KBM-7 (cell line): ENCODE measurements at places on chromosomes 4 and X.

- DNase-seq = no peak
These were observed at the start of gene SH3D19 for GRCh38 chr4:151325111-151325948. TSS of gene SH3D19 (minus strand) at chr4:151325605. CDS start at chr4:151325352, 253 bp downstream.

- no peak for DNase-seq
These were observed 420 bp downstream of the TSC22D3 start for GRCh38 chrX:107775000-107775733.

- DNase-seq = no peak
These were observed 10.9 kb downstream of the VSIG4 start for GRCh38 chrX:66028936-66029335.

DNA sequence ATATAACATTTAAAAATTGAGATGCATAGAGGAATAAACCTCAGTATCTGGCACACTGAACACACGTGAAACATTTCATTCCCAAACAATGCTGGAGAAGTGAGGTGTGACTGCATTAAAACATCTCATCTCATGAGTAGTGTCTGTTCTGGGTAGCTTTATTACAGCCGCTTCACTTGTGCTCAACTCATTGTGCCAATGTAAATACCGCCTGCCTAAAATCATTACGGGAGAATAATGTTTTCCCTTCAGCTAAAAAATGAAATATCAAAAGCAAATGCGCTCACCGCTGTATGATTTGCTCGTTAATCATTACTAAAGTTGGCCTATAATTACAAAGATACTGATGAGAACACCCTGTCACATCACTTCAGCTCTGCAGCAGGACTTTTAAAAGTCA is 110.2 kb upstream of the PRPS2 start:
- DNase-seq = no peak
